ENCODE measurements at places on chromosomes 2 and 18. TPM values are rescaled to one million over a fixed set of nuclear protein-coding genes. Genes with fewer than 3 reads are reported as not detected.
A peak's percentile ranks its signal among the peaks of the same experiment; 100 is the strongest.

- no peak for DNase-seq
Measured at GRCh38 chr18:35389095-35389618, 12.0 kb upstream of the ZNF396 start.

DNA sequence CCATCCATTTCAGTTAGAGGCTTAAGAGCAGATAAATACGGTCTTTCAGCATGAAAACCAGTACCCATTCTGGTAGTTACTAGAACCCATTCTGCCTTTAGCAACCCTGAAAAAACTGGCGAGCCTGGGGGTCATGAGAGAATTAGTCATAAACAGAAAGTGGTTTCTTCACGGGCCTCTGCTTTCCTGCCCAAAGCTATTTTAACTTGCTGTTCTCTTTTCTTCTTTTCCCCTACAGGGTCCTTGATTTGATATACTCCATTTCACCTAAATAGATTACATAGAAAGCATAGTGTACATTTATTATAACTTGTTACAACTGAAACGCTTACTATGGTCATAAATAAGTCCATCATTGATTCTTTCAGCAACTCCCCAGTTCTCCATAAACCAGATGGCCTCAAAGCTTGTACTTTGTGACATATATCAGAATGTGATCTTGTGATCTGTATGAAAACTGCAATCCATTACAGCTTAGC is 48.3 kb downstream of the WDFY1 start:
- peak; percentile 9 for DNase-seq

GAREM1 gene
- total RNA-seq = 0.14 TPM

- DNase-seq = no peak
Measured at GRCh38 chr2:120587997-120588336, 147.7 kb upstream of the GLI2 start.

GRCh38 chr2:239596253-239596652 is 195.4 kb upstream of the HDAC4 start:
- DNase-seq = no peak

Data from CD4-positive, alpha-beta T cell (primary cell).